Renal pelvis (tissue), 12 donors: ENCODE measurements at places on chromosomes 13 and 19. TPM values are rescaled to one million over a fixed set of nuclear protein-coding genes. Genes with fewer than 3 reads are reported as not detected.

The PSG6 gene
- polyA plus RNA-seq: not detected

The CGB7 gene
- polyA plus RNA-seq: 1.2 TPM

The UGGT2 gene
- polyA plus RNA-seq: 48.7 TPM

The LIM2 gene
- polyA plus RNA-seq: 0.44 TPM

The DLL3 gene
- 0.47 TPM for polyA plus RNA-seq

The DAND5 gene
- polyA plus RNA-seq: 0.06 TPM

The C3 gene
- 21.2 TPM for polyA plus RNA-seq

The NLRP7 gene
- 0.04 TPM for polyA plus RNA-seq

The MYO1F gene
- polyA plus RNA-seq: 12.0 TPM

The TUBA3C gene
- not detected for polyA plus RNA-seq

The GAMT gene
- 42.9 TPM for polyA plus RNA-seq

The EDNRB gene
- polyA plus RNA-seq: 69.9 TPM

The TNFRSF19 gene
- 46.7 TPM for polyA plus RNA-seq

The SLITRK1 gene
- 0.27 TPM for polyA plus RNA-seq
